Right hindlimb (tissue), 1 donor: ENCODE measurements at places on chromosomes 1 and 21.

DNA sequence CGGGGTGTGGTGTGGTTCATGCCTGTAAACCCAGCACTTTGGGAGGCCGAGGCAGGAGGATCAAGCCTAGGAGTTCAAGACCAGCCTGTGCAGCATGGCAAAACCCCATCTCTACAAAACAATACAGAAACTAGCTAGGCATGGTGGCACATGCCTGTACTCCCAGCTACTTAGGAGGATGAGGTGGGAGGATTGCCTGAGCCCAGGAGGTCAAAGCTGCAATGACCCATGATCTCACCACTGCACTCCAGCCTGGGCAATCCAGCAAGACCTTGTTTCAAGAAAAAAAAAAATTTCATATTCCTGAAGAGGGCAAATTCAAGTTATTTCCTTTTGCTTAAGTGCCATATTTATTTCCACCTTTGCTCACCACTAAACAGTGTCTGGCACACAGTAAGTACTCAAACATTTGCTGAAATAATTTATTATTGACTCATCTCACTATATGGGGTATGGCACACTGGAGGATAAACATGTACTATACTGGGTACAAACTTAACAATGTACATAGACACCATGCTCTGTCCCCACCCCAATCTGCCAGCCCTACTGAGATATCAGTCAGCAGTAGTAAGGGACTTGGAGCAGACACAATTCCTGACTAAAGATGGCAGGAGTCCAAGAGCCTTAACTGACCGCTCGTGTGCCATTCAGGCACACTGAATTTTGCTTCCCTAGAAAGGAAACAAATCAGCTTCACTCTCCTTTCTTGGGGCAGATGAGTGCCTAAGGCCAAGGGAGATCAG, 15.5 kb downstream of the MEAF6 start:
- no peak for DNase-seq

GRCh38 chr1:19861034-19861433, 21.2 kb upstream of the OTUD3 start:
- no peak for DNase-seq

DNA sequence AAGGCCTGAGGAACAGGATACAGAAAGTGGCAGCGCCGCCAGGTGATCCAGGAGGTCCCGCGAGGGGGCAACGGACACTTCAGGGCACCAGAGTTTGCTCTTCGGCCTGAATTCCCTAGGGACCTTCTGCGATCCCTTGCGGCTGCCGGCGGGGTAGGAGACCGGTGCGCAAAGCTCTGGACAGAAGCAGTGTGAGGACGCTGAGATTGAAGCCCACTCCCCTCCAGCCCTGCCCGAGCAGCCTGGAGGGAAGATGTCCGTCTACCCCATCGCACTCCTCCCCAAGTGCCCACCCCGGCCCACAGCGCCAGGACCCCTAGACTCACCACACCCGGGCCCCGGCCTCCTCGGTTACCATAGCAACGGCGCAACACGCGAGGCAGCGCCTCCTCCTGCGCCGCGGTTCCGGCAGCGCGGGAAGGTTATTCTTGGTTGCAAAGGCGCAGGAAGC, at the start of gene ANKRD45:
TSS of gene ANKRD45 (minus strand) at position 361 of the 451 bp plus-strand sequence. CDS start 10,433 bp downstream, outside the sequence.
- DNase-seq: peak; percentile 81

DNA sequence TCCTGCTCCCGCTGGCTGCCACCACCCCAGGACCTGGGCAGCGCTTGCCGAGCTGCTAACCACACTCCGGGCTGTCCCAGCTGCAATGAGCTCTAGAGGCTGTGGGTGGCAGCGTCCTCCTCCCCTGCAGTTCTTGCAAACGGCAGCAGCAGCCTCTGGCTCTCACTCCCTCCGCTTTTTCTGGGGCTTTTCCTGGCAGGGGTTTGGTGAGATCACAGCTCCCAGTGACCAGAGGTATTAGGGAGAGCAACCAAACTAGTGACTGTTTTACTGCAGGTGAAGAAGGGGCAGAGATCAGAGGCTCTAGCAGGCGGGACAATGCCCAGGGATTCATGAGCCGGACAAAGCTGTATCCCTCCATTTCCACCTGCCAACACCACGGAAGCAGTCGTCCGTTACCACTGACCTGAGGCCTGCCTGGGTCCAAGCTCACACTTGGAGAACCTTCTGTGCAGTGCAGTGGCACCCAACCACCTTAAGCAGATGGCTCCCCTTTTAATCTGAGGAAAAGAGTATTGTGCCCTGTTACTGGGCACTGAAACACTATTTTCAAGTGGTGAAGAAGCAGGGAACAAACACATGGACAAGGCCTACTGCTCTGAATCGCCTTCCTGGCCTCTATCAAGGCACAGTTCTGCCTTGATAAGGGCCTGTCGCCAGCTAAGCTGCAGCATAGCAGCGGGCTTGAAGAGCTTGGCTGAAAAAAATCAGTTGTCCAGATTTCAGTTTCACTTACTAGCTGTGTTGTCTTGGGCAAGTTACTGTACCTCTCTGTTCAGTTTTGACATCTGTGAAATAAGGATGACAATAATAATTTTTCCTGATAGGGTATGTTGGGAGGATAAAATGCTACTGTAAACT, at the start of gene F5:
TSS of gene F5 (minus strand) at position 87 of the 861 bp plus-strand sequence. CDS start 95 bp downstream, outside the sequence.
- DNase-seq: peak; percentile 52

- no peak for DNase-seq
These were observed 6.2 kb upstream of the RRP1 start for GRCh38 chr21:43783098-43783700.

- DNase-seq: no peak
These were observed 21.7 kb downstream of the ARHGEF10L start for GRCh38 chr1:17561247-17561548.
